ENCODE measurements at places on chromosomes 7 and 10.

- no peak for DNase-seq
Measured at GRCh38 chr10:81136261-81136660, 598.6 kb downstream of the SH2D4B start.

DNA sequence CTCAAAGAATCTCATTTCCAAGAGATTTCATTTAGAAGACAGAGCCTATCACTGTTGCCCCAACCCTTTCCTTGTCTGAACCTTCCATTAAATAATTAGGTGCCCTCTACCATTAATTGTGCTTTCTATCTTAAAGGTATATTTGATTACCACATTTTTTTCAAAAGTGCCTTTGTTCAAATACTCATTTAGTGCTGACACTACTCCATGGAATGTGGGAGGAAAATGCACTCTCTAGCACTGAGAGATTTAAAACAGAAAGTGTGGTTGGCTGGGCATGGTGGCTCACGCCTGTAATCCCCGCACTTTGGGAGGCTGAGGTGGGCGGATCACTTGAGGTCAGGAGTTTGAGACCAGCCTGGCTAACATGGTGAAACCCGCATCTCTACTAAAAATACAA is 119.8 kb downstream of the CACNA2D1 start:
- no peak for DNase-seq

DNA sequence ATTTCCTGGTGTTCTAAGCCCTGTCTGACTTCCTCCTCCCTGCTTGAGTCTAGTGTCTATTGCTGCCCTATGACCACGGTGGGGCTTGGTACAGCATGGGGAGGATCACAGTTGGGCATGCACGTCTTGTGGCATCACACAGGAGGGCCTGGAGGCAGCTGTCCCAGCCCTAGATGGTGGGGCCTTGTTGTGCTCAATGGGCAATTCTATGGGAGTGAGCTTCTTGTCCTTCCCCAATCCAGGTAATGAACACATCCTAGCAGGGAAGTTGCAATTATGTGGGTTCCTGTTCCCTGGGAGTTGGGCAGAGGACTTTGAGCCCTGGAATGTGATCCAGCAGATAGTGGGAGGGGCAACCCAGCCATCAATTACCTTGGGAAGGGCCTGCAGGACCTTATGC is 10.8 kb upstream of the FAM3C start:
- DNase-seq = no peak

DNA sequence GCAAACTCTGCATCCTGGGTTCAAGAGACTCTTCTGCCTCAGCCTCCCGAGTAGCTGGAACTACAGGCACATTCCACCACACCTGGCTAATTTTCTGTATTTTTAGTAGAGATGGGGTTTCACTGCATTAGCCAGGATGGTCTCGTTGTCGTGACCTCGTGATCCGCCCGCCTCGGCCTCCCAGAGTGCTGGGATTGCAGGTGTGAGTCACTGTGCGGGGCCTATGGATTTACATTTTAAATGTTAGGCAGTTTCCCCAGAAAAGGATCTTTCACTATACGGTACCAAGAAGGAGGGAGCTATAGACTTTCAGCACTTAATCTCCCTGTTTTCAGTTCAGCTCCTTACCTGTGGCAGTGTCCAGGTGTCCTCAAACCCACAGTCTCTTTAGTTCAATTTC is 50.8 kb downstream of the SIRT1 start:
- no peak for DNase-seq

DNA sequence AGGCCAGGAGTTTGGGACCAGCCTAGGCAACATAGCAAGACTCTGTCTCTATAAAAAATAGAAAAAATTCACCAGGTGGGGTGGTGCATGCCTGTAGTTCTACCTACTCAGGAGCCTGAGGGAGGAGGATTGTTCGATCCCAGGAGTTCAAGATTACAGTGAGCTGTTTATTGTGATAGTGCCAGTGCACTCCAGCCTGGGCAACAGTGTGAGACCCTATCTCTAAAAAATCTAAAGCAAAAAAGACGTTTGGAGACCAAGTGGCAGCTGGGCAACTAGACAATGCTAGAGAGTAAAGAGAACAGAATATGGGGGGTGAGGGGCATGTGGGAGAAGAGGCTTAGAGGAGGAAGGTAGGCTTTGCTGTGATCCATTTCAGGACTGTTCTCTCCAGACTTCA is 1.4 kb downstream of the PDSS1 start:
- DNase-seq = no peak

DNA sequence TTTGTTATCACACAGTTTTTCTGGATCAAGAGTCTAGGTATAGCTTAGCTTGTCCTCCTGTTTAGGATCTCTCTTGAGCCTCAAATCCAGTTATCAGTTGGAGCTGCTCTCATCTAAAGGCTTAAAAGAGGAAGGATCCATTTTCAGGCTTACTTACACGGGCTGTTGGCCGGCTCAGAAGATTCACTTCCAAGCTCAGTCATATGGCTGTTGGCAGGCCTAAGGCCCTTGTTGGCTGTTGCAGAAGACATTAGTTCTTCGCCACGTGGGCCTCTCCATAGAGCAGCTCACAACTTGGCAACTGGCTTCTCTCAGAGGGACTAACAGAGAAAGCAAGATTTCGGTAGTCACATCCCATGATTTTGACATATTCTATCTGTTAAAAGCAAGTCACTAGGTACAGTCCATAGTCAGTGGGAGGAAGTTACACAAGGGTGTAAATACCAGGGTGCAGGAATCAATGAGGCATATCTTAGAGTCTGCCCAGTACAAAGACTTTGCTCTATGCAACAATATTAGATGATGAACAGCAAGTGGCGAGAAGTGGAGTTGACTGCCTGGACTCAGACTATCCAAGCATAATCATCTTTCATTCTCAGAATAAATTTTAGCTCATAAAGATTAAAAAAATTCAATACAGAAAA is 280.1 kb upstream of the MBL2 start:
- no peak for DNase-seq

DNA sequence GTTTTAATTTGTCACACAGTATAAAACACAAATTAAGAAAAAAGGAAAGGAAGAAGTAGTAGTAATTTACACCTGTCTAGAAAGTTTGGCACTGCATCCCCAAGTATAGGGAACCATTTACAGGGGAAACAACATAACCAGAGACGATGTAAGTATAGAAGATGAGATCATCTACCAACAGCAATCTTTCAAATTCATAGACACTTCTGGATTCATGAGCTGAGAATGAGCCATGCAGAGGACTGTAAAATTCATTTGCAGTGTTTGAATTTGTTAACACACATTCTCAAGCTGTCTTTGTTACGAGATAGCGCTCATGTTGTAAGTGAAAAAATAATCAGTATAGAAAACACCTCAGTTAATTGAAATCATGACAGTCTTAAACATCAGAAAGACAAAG is 337.0 kb upstream of the MEOX2 start:
- no peak for DNase-seq

GRCh38 chr7:107046491-107047259 is 2.2 kb downstream of the PRKAR2B start:
- DNase-seq = no peak

GRCh38 chr7:87339373-87339897 is 6.0 kb upstream of the CROT start:
- no peak for DNase-seq

GRCh38 chr10:30554440-30554825 is 75.1 kb downstream of the LYZL2 start:
- no peak for DNase-seq

GRCh38 chr10:13018171-13018570 is 16.7 kb upstream of the CCDC3 start:
- DNase-seq = no peak

DNA sequence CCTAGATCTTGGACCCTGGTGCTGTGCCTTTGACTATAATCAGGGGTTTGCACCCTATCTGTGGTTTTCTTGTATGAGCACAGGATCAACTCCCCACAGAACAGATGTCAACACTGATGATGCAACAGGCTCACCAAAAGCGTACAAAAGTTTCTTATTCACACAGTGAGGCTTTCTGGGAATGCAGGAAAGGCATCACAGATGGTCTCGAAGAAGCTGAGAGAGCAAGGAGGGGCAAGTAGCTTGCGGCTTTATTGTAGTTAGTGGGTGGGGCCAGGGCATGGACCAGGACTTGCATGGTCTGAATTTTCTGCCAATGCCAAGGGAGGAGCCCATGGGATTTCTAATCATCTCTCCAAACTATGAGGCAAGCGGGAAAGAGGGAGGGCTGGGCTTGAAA is 46.2 kb downstream of the SEC61G start:
- DNase-seq = no peak

DNA sequence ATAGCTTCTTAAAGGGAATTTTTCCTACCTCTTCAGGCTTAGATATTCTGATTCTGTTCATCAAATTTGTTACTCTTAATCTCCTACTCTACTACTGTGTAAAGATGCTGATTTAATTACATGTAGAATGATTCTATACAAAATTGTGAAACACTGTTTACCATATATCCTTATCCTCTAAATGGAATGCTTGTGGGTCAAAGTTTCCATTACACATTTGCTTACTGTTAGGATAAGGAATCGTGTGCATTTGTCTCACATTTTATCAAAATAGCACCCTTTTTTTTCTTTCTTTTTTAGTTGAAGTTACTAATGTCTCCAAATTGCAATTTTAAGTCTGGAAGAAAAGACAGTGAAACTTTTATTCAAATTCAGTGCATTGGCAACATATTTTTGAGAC is 65.3 kb downstream of the TFEC start:
- no peak for DNase-seq

GRCh38 chr7:72037516-72037915 is 374.6 kb downstream of the CALN1 start:
- DNase-seq = no peak

- DNase-seq = no peak
Measured at GRCh38 chr7:120742372-120742771, 115.6 kb downstream of the TSPAN12 start.

GRCh38 chr7:158255156-158255555 is 332.5 kb downstream of the PTPRN2 start:
- DNase-seq = no peak

DNA sequence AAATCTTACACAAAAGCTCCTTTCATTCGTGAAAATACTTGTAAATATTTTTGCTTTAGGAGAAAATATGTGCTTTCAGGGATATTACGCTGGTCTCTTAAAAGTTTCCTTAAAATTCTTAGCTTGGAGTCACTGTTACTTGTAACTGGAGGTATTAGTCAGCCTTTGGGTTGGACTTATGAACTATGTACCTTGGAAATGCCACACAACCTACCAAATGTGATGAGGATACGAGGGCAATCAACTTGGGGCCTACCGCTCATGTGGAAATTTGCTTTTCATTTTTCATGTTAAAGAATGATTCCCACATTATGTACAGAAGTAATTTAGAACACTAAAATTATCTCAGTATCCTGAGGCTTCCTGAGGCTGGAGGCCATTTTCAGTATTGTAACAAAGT is 23.1 kb downstream of the SPAM1 start:
- no peak for DNase-seq

DNA sequence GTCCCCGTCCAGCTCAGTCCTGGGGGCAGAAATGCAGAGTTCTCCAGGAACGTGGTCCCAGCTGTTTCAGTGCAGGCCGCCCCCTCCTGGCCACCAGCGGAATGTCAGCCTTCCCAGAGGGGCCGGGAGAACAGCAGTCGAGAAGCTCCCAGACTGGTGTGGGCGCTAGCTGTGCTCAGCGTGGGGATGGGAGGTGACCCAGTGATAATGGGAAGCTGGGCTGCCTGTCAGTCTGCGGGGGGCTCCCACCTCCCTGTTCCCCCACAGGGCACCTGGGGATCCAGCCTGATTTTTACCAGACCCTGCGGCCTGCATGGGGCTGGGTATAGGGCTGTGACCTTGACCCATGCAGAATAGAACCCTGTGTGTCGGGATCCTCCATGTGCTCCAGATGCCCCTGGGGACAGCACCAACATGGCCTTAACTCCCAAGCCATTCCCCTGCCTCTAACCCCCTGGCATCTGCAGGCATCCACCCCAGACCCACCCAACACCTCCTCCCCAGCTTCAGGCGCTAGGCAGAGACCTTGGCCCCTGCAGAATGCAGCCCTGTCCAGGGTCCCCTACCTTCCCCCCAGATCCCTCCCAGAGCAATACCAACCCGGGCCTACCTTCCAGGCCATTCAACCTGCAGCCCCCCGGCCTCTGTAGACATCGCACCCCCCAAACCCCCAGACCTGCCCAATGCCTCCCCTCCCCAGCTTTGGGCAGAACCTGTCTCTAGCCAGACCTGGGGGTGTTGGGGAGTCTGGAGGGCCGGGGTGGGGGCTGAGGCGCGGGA is 880 bp upstream of the ELN start:
- peak; percentile 37 for DNase-seq

DNA sequence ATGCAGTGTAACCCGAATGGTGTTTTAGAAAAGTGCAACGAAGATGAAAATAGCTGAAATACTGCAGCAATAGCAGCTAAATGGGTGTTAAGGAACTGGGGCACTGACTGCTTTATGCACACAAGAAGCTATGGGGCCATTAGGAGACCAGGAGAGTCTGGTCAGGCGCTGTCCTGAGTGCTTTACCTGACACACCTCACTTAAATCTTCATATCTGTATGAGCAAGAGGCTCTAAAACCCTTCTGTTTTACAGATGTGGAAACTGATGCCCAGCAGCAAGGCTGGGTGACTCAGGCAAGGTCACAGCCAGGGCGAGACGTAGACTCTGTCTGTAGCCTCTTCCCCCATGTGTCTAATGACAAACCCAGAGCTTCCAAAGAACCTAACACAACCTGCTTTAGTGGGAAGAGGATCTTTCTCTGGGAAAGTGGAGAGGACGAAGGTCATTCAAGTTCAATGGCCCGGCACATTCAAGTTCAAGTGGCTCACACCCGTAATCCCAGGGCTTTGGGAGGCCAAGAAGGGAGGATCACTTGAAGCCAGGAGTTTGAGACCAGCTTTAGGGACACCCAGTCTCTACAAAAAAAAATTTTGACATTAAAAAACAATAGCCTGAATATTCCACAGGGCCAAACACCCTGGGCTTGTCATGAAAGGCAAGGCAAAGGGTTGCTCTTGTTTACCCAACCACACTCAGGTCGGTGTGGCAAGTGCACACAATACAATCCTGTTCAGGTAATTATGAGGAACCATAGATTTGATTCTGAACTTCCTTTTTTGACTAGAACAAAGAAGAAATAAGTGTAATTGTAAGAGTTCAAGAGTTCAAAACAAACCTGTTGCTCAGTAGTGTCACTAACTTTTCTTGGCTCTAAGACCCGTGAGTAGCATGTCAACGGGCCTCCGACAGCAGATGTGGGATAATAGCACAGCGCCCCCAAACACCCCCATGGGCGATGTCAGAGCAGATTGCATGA is 53.7 kb upstream of the KLF6 start:
- DNase-seq = no peak

DNA sequence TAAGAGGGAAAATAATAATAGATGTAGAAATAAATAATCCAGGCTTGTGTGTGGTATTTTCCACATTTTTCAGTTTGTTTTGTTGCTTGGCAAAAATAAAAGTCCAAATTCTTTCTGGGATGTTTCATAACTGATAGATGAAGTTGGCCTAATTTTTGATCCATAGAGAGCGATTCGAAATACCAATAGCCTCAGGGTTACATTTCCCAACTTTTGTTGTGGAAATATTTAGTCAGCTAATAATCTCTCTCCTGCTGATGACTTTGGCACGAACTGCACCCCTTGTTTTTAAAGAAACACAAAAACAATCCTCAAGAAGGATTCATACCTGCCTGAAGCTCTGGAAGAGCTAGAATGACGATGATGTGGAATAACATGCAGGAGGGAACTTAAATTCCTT is 483.2 kb downstream of the ADRA2A start:
- no peak for DNase-seq
